ENCODE measurements at places on chromosomes 13 and 19.

- DNase-seq = no peak
Observed at GRCh38 chr13:107348471-107348870, 780.5 kb upstream of the ARGLU1 start.

GRCh38 chr19:21883516-21883915 lies 47.5 kb upstream of the ZNF43 start:
- no peak for DNase-seq

DNA sequence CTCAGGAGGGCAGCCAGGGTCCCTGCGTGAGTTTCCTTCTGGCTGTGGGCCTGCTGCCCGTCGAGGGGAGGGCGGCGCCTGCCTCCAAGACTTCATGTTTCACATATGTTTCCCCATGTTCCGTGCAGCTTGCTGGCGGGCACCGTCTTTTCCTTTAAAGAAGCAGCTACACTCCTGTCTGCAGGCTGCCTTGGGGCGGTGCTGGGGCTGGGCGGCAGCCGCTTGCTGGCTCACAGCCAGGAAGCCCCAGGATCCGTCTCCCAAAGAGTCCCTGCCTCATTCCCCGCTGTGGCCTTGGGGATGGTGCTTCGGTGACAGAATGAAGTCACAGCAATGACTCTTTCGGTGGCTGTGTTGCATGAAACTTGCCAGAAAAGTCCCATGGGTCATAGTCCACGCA lies 24.9 kb downstream of the PIAS4 start:
- no peak for DNase-seq

- DNase-seq = no peak
Observed at GRCh38 chr19:6500837-6501739, 1.0 kb downstream of the TUBB4A start.

GRCh38 chr13:98295371-98295770 lies 118.3 kb upstream of the RNF113B start:
- no peak for DNase-seq

GRCh38 chr19:54650108-54650655 lies 12.6 kb upstream of the LILRB4 start:
- DNase-seq = no peak

GRCh38 chr13:60924856-60925255 lies 490.8 kb downstream of the PCDH20 start:
- no peak for DNase-seq

- DNase-seq = no peak
Observed at GRCh38 chr13:43240278-43240677, 216.9 kb downstream of the DNAJC15 start.

DNA sequence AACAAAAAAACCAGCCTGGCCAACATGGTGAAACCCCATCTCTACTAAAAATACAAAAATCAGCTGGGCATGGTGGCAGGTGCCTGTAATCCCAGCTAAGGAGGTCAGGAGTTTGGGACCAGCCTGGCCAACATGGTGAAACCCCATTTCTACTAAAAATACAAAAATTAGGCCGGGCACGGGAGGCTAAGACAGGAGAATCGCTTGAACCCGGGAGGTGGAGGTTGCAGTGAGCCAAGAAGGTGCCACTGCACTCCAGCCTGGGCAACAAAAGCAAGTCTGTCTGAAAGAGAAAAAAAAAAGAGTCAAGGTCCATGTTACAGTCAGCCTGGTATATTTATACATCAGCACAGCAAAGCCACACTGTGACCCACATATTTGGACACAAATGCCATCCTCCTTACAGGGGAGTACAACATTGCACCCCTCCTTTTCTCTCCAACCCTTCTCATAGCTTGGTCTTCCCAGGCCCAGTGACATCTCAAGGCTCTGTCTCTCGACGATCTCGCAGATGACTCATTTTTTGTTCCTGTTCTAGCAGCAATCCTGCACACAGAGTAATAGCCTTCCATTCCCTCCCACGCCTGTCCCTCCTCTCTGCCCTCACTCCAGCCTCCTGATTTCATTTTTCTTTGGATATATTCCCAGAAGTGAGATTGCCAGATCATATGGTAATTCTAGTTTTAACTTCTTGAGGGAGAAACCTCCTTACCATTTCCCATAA lies 21.0 kb upstream of the DPP9 start:
- DNase-seq = no peak

- DNase-seq = no peak
Observed at GRCh38 chr19:8688930-8689329, 9.7 kb downstream of the ACTL9 start.

- no peak for DNase-seq
Observed at GRCh38 chr13:32528358-32528757, 10.2 kb downstream of the N4BP2L2 start.

- DNase-seq = no peak
Observed at GRCh38 chr13:70206671-70207070, 98.4 kb upstream of the KLHL1 start.

DNA sequence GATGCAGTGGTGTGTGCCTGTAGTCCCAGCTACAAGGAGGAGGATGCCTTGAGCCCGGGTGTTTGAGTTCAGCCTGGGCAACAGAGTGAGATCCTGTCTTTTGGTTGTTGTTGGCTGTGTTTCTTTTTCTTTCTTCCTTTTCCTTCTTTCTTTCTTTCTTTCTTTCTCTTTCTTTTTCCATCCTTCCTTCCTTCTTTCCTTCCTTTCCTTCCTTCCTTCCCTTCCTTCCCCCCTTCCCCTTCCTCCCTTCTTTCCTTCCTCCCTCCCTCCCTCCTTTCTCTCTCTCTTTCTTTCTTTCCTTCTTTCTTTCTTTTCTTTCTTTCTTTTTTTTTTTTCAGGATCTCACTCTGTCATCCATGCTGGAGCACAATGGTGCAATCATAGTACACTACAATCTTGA lies 46.5 kb upstream of the SIN3B start:
- no peak for DNase-seq

- no peak for DNase-seq
Observed at GRCh38 chr19:55036058-55036457, 2.0 kb downstream of the GP6 start.

- DNase-seq = no peak
Observed at GRCh38 chr19:2962018-2962670, 15.2 kb upstream of the TLE6 start.

All from activated T-cell treated with anti-CD3 and anti-CD28 coated beads for 48 hours (primary cell).